ENCODE measurements at places on chromosomes 6 and 20. TPM values are rescaled to one million over a fixed set of nuclear protein-coding genes. Genes with fewer than 3 reads are reported as not detected.

The PBX2 gene
- 95.5 TPM for total RNA-seq

The OTOR gene
- not detected for total RNA-seq

The CRIP3 gene
- total RNA-seq = 0.35 TPM

The UBD gene
- 0.68 TPM for total RNA-seq

The FNDC1 gene
- total RNA-seq = not detected

The TGM2 gene
- 0.12 TPM for total RNA-seq

The TCF15 gene
- total RNA-seq = not detected

The FAM217A gene
- total RNA-seq = not detected

The CRISP3 gene
- total RNA-seq = not detected

The ZFP57 gene
- not detected for total RNA-seq

The MEI4 gene
- not detected for total RNA-seq

The ZSCAN23 gene
- total RNA-seq = 1.8 TPM

The CEP250 gene
- total RNA-seq = 61.0 TPM

The SLC35D3 gene
- total RNA-seq = not detected

The NCR2 gene
- not detected for total RNA-seq

The KIF6 gene
- total RNA-seq = not detected

The ECT2L gene
- total RNA-seq = not detected

The TCF21 gene
- not detected for total RNA-seq
